ENCODE measurements at places on chromosomes 3 and 15.

DNA sequence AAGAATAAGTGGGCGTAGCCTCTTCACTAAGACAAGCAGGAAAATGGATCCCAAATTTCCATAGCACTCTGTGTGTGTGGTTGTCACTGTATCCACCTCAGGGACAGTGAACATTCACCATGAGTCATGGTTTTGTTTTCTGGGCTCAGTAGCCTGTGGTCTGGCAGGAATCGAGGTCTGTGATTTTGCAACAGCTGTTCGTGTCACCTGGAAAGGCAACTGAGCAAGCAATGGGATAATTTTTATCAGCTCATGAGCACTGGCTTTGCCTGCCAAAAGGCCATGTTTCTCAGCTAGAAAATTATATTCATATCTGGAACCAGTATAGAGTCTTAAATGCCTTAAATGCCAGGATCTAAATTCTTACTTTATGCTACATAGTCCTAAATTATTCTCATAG is 60.9 kb downstream of the STRIT1 start:
- DNase-seq, result peak; percentile 90

DNA sequence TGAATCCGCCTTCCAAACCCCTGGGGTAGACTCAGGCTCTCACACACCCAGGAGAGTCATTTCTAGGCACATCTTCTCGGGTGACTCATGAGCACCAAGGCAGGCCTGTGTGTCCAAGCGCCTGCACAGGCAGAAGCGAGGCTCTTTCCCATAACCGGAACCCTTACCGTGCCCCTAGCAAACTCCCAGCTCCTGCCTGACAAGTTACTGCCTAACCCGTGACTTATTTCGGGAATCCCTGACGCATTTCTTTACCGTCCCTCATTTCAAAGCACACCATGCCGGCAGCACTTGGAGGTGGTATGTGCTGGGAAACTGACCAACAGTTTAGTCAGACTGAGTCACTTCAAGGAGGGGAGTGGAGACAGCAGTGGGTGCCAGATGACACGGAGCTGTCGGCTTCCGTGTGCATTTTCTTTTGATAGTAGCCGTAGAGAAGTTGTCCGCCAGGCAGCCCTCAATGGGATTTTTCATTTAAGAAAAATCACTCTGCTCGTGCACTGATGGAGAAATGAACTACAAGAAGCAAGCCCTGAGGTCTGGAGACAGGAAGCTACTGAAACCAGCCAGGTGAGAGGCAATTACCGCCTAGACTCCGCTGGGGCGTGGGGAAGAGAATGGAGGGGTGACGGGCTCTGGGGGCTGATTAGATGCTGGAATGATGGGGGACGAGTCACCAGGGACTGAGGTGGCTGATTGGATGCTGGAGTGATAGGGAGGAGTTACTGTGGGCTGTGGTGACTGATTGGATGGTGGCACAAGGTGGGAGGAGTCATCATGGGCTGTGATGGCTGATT is 17.3 kb upstream of the HRH1 start:
- DNase-seq, result no peak

GRCh38 chr3:72818905-72819304 is 29.3 kb downstream of the SHQ1 start:
- no peak for DNase-seq

DNA sequence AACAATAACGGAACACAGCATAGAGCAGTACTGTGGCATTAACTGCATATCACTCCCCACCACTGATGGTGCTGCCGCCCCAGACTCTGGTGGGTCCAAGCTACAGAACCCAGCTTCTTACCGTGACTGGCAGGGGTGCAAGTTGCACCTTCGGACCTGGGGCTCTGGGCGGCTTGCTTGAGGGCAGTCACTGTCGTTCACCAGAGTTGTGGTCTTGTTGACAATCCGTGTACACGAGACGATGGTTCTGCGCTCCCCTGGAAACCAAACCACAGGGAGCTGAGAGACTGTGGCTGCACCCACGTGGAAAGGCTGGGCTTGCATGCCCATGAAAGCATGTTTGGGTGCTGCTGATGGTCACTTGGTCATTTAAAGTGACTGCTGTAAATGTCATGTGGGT is 293.0 kb downstream of the ADAMTS17 start:
- DNase-seq, result no peak

DNA sequence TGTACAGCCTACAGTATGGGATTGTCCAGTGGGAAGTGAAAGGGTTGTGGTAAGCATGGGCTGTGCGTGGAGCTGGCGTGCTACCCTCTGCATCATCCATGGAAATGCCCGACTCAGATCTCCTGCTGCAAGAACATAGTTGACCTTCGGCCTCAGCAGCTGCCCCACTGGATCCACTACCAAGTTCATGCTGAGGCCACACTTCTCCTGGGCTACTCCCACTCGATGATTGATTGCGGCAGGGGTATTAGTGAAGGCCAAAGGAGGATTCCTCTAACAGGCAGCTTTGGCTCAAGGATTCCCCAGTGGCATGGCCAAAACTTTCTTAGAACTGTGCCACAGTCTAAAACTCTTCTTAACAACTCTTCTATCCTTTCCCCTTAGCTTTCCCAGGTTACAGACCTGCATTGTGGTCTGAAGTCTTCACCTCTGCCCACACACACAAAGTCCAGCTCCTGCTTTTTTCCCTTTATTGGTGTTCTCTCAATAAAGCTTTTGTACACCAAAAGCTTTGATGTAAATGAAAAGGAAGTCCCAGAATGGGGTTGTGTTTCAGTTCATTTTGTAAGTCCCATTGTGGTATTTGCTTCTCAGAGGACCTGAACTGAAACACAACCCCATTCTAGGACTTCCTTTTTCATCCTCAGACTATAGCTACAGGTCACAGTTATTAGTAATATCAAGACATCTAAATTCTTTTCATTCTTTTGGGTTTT is 4.9 kb upstream of the TBC1D5 start:
- no peak for DNase-seq

GRCh38 chr3:29591579-29591978 is 310.7 kb downstream of the RBMS3 start:
- no peak for DNase-seq

GRCh38 chr3:63869940-63870614 is 6.4 kb downstream of the ATXN7 start:
- no peak for DNase-seq

DNA sequence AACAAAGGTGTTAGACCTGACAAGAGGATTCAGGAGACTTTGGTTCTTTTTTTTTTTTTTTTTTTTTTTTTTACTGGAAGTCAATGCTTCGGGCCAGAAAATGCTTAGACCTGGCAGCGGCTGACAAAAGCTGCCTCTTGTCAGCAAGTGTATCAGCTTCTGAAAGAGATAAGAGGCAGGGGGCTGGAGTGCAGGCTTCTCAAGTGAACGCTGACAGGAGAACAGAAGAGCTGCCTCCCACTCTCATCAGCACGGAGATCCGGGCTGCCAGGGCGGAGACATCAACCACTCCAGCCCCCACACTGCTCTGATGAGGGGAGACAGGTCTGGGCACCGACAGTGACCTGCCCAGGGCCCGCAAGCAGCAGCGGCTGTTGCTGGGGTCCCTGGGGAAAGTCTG is 9.4 kb upstream of the SCN5A start:
- no peak for DNase-seq

- no peak for DNase-seq
Observed at GRCh38 chr3:185667574-185667973, 81.5 kb downstream of the SENP2 start.

GRCh38 chr15:49286649-49287404 is 116.8 kb downstream of the GALK2 start:
- peak; percentile 35 for DNase-seq

GRCh38 chr3:56855856-56856512 is 54.2 kb upstream of the ARHGEF3 start:
- peak; percentile 30 for DNase-seq

DNA sequence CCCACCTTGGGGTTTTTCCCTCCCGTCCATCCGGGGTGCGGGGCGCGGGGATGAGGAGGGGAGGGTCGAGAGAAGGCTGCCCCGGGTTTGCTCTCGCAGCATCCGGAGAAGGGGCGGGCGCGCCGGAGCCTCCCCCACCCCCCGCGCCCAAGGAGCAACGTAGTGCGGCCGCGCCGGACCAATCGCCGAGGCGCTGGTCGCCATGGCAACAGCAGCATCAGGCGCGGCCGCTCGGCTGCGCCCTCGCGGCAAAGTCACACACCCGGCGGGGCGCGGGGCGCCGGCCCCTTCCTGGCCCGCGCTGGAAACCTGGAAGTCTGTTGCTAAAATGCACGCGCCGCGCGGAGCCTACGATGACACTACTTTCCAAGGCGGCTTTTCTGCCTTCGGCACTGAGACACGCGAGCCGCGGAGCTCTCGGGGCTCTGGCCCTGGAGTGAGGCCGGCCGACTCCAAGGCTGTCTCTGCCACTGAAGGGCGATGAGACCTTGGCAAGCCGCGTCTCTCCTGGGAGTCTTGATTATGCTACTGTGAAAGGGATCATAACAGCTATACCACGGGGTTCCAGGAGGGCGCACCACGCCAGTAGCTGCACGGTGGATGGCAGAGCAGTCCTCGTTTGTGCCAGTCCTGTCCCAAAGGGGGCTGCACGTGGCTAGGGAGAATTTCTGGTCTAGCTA is at the start of gene IQSEC1:
IQSEC1 (minus strand) TSS at position 104 of the 680 bp plus-strand sequence. CDS start 415 bp downstream, outside the sequence.
- DNase-seq, result peak; percentile 62

DNA sequence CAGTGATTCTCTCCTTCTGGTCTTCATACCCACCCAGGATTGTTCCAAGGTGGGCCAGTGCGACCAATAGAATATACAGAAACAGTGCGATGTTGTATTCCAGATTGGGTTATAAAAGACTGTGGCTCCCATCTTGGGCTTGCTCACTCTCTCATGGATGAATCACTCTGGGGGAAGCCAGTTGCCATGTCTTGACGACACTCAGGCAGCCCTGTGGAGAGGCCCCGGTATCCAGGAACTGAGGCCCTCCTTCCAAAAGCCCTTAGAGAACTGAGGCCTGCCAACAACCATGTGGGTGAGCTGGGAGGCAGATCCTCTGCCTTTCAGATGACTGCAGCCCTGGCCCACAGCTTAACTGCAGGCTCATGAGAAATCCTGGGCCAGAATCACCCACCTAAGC is 57.2 kb downstream of the SH3GL3 start:
- peak; percentile 37 for DNase-seq

- DNase-seq, result peak; percentile 37
Observed at GRCh38 chr3:11820531-11821041, 26.1 kb downstream of the TAMM41 start.

GRCh38 chr3:169365993-169366915 is 297.3 kb downstream of the MECOM start:
- DNase-seq, result no peak

GRCh38 chr3:8380904-8381704 is 120.5 kb upstream of the LMCD1 start:
- no peak for DNase-seq

DNA sequence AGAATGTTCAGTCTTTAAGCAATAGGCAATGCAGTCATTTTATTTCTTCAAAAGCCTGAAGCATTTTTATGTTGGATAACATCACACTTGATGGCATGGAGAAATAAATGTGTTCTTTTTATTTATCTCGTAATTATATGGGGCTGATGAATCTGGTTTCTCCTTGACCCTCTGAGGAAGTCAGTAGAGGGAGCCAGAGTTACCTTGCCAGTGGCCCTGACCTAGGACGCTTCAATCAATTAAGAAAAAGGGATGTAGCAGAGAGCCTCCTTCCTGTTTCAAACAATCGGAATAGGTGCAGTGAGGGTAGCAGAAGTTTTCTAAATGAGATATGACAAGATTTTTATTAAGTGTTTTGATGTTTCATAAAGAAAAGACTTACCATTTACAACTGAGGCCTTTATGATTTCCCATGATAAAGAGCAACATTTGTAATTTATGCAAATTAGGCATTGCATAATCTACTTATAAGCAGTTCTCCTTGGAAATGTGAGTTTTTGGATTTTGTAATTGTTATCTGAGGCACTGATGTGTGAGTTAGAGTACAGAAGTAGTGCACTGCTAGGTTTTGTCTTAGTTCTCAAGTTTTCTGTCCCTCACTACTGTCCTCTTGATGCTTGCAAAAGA is 129.1 kb downstream of the RAP2B start:
- DNase-seq, result peak; percentile 25

- no peak for DNase-seq
Observed at GRCh38 chr3:119296727-119297122, 2.5 kb downstream of the ARHGAP31 start.

GRCh38 chr3:78867409-78868372 is 900.1 kb downstream of the ROBO1 start:
- DNase-seq, result no peak

GRCh38 chr15:60396560-60396957 is 1.2 kb downstream of the ANXA2 start:
- no peak for DNase-seq

- no peak for DNase-seq
Observed at GRCh38 chr3:179375091-179375999, 27.8 kb downstream of the MFN1 start.

- DNase-seq, result no peak
Observed at GRCh38 chr3:53740956-53741355, 105.3 kb downstream of the CHDH start.

DNA sequence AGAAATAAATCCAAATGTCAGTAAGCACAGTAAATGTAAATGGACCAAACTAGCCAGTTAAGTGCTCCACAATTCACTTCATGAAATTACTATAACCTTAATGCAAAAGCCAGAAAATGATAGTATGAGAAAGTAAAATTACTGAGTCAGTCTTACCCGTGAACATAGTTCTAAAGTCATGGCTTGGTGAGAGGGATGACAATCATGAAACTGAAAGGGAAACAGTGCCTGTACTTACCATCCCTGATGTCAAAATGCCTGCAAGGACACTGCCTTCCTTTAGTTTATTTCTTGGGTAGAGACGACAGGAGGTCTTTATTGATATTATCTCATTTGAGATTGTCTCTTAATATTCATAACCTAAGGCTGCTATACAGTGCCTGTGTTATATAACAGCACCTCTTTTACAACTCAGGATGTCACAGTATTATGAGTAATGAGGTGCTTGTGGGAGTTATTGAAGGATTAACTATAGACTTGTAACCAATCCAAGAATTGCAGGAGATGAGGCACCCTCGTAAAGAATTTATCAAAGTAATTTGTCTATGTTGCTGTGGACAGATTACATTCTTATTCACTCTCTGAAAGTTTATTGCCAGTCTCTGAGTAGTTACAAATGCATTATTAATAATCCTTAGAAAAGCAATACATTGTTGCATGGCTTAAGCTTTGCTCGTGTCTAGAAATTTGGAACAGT is 142.9 kb upstream of the BFSP2 start:
- DNase-seq, result no peak

- no peak for DNase-seq
Observed at GRCh38 chr3:171731691-171732090, 78.6 kb downstream of the PLD1 start.

DNA sequence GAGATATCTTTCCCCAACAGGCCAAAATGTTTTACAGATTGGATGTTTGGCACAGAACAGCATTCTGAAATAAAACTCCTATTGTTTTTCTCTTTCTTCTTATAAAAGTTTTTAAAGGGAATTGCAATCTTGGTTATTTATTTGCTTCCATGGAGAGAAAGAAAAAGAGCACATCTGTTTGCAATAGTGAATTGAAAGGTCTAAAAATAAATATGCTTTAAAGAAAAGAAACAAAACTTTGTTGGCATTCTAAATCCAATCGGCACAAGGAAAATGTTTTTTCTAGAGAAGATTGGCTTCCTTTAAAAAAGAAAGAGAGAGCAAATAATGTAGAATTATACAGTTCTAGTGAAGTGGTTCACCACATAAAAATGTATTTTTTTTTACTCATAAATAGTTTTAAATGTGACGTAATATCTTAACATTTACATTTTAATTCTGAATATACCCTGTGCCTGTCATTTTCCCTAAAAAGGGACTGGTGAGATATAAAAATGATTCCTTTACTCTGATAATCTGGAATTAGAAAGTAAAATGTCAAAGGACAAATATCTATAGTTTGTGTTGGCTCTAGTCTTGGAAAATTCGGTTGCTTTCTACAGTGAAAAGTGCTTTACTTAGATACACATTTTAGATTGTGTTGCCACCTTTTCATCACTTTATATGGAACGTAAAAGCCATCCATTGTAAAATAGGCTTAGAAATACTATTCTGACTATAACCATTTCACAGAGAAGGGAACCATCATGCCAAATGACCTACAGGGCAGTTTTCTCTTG is 257.4 kb upstream of the CBLB start:
- no peak for DNase-seq
